Fibroblast of the aortic adventitia (primary cell): ENCODE measurements at places on chromosomes 7 and 10. TPM values are rescaled to one million over a fixed set of nuclear protein-coding genes. Genes with fewer than 3 reads are reported as not detected.

CHCHD2 gene
- 175 and 348 TPM in 2 replicates for total RNA-seq

APBB1IP gene
- 2.9 and 5.9 TPM in 2 replicates for total RNA-seq

INHBA gene
- total RNA-seq: 14.7 and 20.0 TPM in 2 replicates

AMZ1 gene
- 0.25 and 0.36 TPM in 2 replicates for total RNA-seq

TRPV6 gene
- total RNA-seq: 0.08 TPM in 1 of 2 replicates, not detected in the other

SPDYE16 gene
- total RNA-seq: 0.09 and 0.33 TPM in 2 replicates

DDX21 gene
- 61.9 and 63.1 TPM in 2 replicates for total RNA-seq

PNLIPRP3 gene
- total RNA-seq: not detected in 2 replicates

CADPS2 gene
- 16.0 and 26.9 TPM in 2 replicates for total RNA-seq

LIPK gene
- not detected in 2 replicates for total RNA-seq

CLRN3 gene
- not detected in 2 replicates for total RNA-seq

ATG9B gene
- total RNA-seq: under 0.01 and 0.98 TPM in 2 replicates

MYOZ1 gene
- not detected in 2 replicates for total RNA-seq

HOXA5 gene
- total RNA-seq: 0.72 and 2.4 TPM in 2 replicates

INSYN2A gene
- total RNA-seq: 0.27 TPM in 1 of 2 replicates, not detected in the other

SEMA3E gene
- 0.98 and 16.1 TPM in 2 replicates for total RNA-seq

CDNF gene
- total RNA-seq: 1.2 and 2.4 TPM in 2 replicates

HMX2 gene
- total RNA-seq: not detected in 2 replicates

TAS2R4 gene
- total RNA-seq: 2.3 and 4.5 TPM in 2 replicates

CALHM3 gene
- not detected in 2 replicates for total RNA-seq

AGAP6 gene
- 2.2 and 3.8 TPM in 2 replicates for total RNA-seq

MUC3A gene
- total RNA-seq: 0.16 TPM in 1 of 2 replicates, not detected in the other

BTBD16 gene
- 0.09 TPM in 1 of 2 replicates, not detected in the other for total RNA-seq

CNTNAP2 gene
- under 0.01 TPM in 1 of 2 replicates, not detected in the other for total RNA-seq

INSIG1 gene
- total RNA-seq: 79.6 and 313 TPM in 2 replicates

ZNF3 gene
- total RNA-seq: 24.3 and 71.3 TPM in 2 replicates

MACC1 gene
- 0.18 and 0.49 TPM in 2 replicates for total RNA-seq

KCND2 gene
- 11.3 and 100 TPM in 2 replicates for total RNA-seq

SPDYE9 gene
- 0.08 TPM in 1 of 2 replicates, not detected in the other for total RNA-seq

PIK3CG gene
- total RNA-seq: 0.08 TPM in 1 of 2 replicates, not detected in the other

CFTR gene
- 0.09 TPM in 1 of 2 replicates, not detected in the other for total RNA-seq

TRAPPC14 gene
- total RNA-seq: 3.5 and 10.0 TPM in 2 replicates

EN2 gene
- under 0.01 TPM in 1 of 2 replicates, not detected in the other for total RNA-seq

HOXA6 gene
- total RNA-seq: not detected in 2 replicates

LRRD1 gene
- total RNA-seq: 0.09 and 0.41 TPM in 2 replicates

SGPL1 gene
- total RNA-seq: 26.3 and 117 TPM in 2 replicates

CALCR gene
- not detected in 2 replicates for total RNA-seq

CALML3 gene
- not detected in 2 replicates for total RNA-seq

C10orf62 gene
- total RNA-seq: not detected in 2 replicates

MPP7 gene
- total RNA-seq: 1.4 and 2.7 TPM in 2 replicates

CHST3 gene
- total RNA-seq: 18.6 and 19.3 TPM in 2 replicates

LRGUK gene
- 0.09 and 0.82 TPM in 2 replicates for total RNA-seq

CLDN3 gene
- total RNA-seq: not detected in 2 replicates

ZPBP gene
- total RNA-seq: not detected in 2 replicates

OR13A1 gene
- not detected in 2 replicates for total RNA-seq
